Breast epithelium (tissue), 4 donors: ENCODE measurements at places on chromosomes 3 and 15. TPM values are rescaled to one million over a fixed set of nuclear protein-coding genes. Genes with fewer than 3 reads are reported as not detected.

GRCh38 chr15:69526081-69527061, 73.8 kb downstream of the RPLP1 start:
- no peak for DNase-seq
- no peak overlapping the region for H3K4me3 ChIP-seq
- no peak overlapping the region for H3K27ac ChIP-seq
- no peaks in the 10 kb centered on the region for H3K27me3 ChIP-seq

- no peaks in the 10 kb centered on the region for H3K4me1 ChIP-seq
- no peak for DNase-seq
- H3K27ac ChIP-seq = no peak overlapping the region
- H3K4me3 ChIP-seq = no peak overlapping the region
- H3K27me3 ChIP-seq = no peaks in the 10 kb centered on the region
Measured at GRCh38 chr3:115428841-115429240, 194.5 kb upstream of the GAP43 start.

GRCh38 chr3:141594357-141594756, 107.5 kb downstream of the RASA2 start:
- no peak overlapping the region for H3K27ac ChIP-seq
- no peaks in the 10 kb centered on the region for H3K27me3 ChIP-seq
- no peaks in the 10 kb centered on the region for H3K4me1 ChIP-seq
- no peaks in the 10 kb centered on the region for H3K36me3 ChIP-seq
- H3K4me3 ChIP-seq = no peak overlapping the region
- DNase-seq = no peak

DNA sequence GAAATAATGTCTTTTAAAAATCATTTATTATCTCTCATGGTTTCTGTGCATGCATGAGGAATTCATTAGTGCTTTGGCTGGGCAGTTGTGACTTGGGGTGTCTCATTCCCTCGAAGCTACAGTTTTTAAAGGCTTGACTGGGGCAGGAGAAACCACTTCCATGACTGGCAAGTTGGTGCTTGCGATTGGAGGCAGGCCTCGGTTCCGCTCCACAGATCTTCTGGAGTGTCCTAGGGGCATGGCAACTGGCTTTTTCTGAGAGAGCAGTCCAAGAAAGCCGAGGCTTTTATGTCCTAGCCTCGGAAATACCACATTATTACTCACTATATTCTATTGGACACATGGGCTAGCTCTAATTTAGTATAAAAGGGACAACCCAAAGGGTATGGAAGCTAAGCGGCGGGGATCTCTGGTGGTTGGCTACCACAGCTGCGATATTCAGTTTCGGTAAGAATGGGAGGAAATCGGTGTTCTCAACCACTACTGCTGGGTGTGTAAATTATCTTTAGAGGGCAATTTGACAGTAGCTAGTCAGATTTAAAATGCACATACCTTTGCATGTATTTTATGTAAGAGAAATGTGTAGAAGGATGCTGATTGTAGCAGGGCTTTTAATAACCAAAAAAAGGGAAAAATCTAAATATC, 48.8 kb upstream of the TOP2B start:
- H3K4me1 ChIP-seq = no peaks in the 10 kb centered on the region
- peak; percentile 23 for DNase-seq
- no peaks in the 10 kb centered on the region for H3K27me3 ChIP-seq
- H3K36me3 ChIP-seq = no peaks in the 10 kb centered on the region
- H3K27ac ChIP-seq = no peak overlapping the region
- no peak overlapping the region for H3K4me3 ChIP-seq

The CHRM5 gene
- not detected for total RNA-seq

The ATP13A5 gene
- 4.5 TPM for total RNA-seq

The CCDC50 gene
- 86.9 TPM for total RNA-seq

The CPEB1 gene
- 6.9 TPM for total RNA-seq

- no peak for DNase-seq
- no peaks in the 10 kb centered on the region for H3K36me3 ChIP-seq
- no peaks in the 10 kb centered on the region for H3K4me1 ChIP-seq
- H3K27ac ChIP-seq = no peak overlapping the region
- H3K27me3 ChIP-seq = no peaks in the 10 kb centered on the region
- H3K4me3 ChIP-seq = no peak overlapping the region
Measured at GRCh38 chr3:30855400-30856292, 38.8 kb downstream of the GADL1 start.

- no peaks in the 10 kb centered on the region for H3K4me1 ChIP-seq
- H3K4me3 ChIP-seq = no peak overlapping the region
- H3K36me3 ChIP-seq = no peaks in the 10 kb centered on the region
- DNase-seq = no peak
- no peaks in the 10 kb centered on the region for H3K27me3 ChIP-seq
Measured at GRCh38 chr15:84391191-84391590, 155.6 kb downstream of the GOLGA6L4 start.

GRCh38 chr15:68418611-68419161, 13.3 kb downstream of the ITGA11 start:
- no peaks in the 10 kb centered on the region for H3K36me3 ChIP-seq
- H3K27me3 ChIP-seq = no peaks in the 10 kb centered on the region
- peak; percentile 19 for DNase-seq

GRCh38 chr3:152619691-152620090, 215.2 kb upstream of the P2RY1 start:
- no peak overlapping the region for H3K4me3 ChIP-seq
- H3K4me1 ChIP-seq = no peaks in the 10 kb centered on the region
- no peaks in the 10 kb centered on the region for H3K27me3 ChIP-seq
- no peaks in the 10 kb centered on the region for H3K36me3 ChIP-seq
- DNase-seq = no peak

DNA sequence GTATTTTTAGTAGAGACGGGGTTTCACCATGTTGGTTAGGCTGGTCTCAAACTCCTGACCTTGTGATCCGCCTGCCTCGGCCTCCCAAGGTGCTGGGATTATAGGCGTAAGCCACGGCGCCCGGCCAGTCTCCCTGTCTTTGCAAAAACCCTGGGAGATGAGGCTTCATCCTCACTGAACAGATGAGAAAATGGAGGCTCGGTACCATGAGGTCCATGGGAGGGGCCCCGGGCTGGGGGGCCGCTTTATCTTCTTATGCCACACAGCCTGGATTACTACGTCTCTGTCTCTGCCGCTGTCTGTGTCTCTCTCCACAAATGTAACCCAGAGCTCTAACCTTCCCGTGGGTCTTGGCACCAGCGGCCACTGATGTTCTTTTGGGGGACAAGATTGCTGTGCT, 39.1 kb downstream of the ABTB1 start:
- H3K4me3 ChIP-seq = no peak overlapping the region
- DNase-seq = no peak
- no peaks in the 10 kb centered on the region for H3K27me3 ChIP-seq
- no peaks in the 10 kb centered on the region for H3K4me1 ChIP-seq
- no peaks in the 10 kb centered on the region for H3K36me3 ChIP-seq

The MUC20 gene
- total RNA-seq = 20.1 TPM

DNA sequence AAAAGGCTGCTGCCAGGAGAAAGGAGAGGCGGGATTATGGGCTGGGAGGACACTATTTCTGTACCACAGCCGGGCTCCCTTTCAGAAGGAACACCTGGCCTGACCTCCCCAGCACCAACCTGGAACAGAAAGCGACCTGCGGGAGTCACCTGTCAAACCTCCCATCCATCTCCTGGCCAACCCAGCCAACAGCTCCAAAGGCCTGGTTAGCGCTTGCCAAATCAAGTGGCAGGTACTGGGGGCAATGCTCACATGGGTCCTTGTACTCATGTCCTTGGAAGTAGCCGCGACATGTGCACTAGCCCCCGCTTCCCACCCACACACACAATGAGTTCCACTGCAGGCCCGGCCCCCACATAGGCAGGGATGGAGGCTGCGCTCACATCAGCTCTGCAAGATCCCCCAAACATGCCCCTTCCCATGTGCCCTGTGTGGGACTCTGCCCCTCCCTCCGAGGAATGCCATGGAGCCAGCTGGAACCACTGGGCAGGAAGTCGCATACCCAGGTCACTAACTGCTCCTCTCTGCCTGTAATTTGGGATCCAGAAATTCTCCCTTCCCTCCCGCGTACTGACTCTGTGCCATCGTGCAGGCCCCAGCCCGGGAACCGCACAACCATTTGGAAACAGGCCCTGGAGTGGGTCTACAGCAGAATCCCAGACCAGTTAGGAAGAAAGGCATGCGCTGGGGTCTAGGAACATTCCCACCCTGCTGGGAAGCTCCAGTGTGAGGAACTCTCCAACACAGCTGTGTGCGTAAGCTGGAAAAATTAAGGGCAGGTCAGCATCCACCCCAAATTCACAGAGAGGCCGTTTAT, 98.9 kb downstream of the LRIG1 start:
- no peak for DNase-seq
- H3K27ac ChIP-seq = peak overlapping the region; percentile 42
- no peaks in the 10 kb centered on the region for H3K27me3 ChIP-seq
- H3K4me1 ChIP-seq = no peaks in the 10 kb centered on the region
- no peak overlapping the region for H3K4me3 ChIP-seq
